ENCODE measurements at places on chromosomes 6 and 20.

DNA sequence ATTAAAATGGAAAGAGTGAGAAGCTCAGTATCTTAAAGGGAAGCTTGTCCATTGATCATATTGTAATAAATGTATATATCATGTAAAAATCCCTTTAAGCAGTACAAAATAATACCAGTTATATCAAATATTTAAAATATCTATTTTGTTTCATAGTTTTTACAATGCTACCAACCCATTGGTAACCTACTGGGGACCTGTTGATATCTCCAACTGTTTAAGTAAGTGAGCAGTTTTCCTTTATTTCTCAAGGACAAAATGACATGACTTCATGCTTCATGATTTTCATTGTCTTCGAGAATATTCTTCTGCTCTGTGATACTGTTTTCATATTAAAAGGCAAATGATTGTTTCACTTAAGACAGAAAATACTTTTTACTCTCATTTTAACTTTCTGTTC is 100.0 kb downstream of the ADGRG6 start:
- DNase-seq: no peak

DNA sequence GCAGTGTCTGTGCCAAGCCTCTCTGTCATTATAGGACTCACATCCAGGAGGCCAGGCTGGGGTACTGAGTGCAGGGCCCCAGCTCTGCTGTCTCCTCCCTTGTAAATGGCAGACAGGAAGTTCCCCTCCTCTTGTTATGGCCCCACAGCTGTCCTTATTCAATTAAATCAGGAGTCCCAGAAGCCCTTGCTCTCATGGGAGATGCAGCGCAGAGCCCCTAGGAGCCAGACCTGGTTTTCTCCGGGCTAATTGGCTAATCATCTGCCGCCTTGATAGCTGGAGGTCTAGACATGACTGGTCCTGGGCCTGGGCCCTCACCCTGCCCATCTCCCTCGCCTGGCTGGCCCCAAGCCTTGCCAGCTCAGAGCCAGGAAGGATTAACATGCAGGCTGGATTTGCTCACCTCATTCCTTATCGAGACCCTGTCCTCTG is 172.0 kb downstream of the VEGFA start:
- DNase-seq: no peak

GRCh38 chr20:31551163-31552081 is 37.2 kb downstream of the HM13 start:
- no peak for DNase-seq

GRCh38 chr6:99761711-99762110 is 155.1 kb downstream of the PRDM13 start:
- DNase-seq: no peak

DNA sequence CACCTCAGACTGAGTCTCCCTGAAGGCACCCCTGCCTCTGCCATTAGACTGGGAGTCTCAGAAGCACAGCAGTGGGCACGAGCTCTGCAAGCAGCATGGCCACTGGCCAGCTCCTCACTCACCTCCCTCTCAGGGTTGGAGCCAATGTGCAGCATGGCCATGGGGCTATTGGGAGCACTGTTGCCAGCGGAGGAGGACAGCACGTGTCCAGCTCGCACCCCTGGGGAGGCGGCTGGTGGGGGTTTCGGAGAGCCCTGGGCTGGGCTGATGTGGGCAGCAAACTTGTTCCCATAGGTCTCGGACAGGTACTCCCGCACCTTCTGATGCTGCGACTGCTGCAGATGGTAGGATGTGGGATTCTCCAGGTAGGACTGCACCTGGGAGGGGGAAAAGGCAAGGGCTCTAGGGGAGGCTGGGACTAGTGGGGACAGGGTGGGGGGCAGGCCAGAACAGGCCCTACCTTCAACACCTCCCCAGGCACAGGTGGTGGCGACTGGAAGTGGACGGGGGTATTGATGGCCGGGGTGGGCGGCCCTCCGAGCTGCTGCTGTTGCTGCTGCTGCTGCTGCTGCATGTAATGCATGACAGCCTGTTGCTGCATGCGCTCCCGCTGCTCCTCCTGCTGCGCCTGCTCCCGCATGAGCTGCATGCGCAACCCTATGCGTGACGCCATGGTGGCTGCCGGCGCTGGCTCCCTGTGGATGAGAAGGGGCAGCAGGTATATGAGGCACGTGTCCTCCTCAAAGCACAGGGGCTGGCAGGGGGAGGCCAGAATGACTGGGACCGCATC is 44.7 kb downstream of the TFEB start:
- no peak for DNase-seq

- DNase-seq: no peak
Measured at GRCh38 chr20:33463332-33464101, 20.0 kb upstream of the SNTA1 start.

DNA sequence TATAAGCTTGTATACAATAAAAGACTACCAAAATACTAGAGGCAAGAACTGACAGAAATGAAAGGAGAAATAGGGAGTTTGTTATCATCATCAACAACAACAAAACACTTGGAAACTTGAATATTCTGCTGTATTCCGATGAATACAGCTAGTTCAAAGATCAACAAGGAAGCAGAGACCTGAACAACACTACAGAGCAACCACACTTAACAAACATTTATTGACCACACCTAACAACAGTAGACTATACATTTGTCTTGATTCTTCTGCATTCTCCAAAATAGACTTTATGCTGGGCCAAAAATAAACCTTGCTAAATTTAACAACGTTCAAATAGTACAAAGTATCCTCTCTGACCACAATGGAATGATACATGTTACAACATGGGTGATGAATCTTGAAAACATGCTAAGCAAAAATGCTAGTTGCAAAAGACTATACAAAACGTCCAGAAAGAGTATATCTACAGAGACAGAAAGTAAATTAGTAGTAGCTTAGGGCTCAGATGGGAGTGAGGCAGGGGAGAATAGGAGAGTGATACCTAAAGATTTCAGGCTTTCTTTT is 39.1 kb upstream of the PAK5 start:
- no peak for DNase-seq

GRCh38 chr6:168837254-168838036 is 396.5 kb downstream of the SMOC2 start:
- no peak for DNase-seq

Data from stimulated activated CD8-positive, alpha-beta memory T cell treated with anti-CD3 and anti-CD28 coated beads, Interleukin-2, amount 100 ng/mL, for 1 hour (primary cell).